Activated CD4-positive, alpha-beta memory T cell treated with anti-CD3 and anti-CD28 coated beads for 36 hours (primary cell): ENCODE measurements at places on chromosomes 7 and 10. TPM values are rescaled to one million over a fixed set of nuclear protein-coding genes. Genes with fewer than 3 reads are reported as not detected.
A peak's percentile ranks its signal among the peaks of the same experiment; 100 is the strongest.

Gene PLXDC2
- total RNA-seq, result not detected

Gene MRLN
- total RNA-seq, result not detected

Gene CALHM1
- total RNA-seq, result not detected

Gene MBLAC1
- 3.4 TPM for total RNA-seq

Gene SLC26A3
- total RNA-seq, result not detected

Gene CYP3A4
- total RNA-seq, result not detected

GRCh38 chr7:24659505-24659904 lies 86.3 kb downstream of the PALS2 start:
- H3K4me3 ChIP-seq, result no peak overlapping the region
- peaks cover 5% of the 10 kb centered on the region for H3K36me3 ChIP-seq
- no peak overlapping the region for H3K27ac ChIP-seq
- H3K4me1 ChIP-seq, result no peaks in the 10 kb centered on the region

DNA sequence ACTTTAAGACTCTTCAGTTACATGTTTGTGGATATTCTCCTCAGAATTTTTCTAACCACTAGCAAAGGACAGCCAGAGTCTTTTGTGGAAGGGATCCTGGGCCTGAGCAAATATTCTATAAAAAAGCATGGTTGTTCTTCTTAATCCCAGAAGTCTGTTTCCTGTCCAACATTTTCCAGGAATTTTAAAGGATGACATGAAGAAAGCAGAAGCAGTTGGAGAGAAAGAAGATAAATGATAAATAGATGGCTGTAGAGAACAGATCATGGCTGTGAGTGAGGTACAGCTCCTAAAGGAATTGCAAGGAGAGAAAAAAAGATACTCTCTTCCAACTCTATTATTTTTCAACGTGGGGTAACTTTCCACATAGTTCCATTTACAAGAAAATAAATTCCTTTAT lies 91.8 kb upstream of the STEAP4 start:
- no peaks in the 10 kb centered on the region for H3K36me3 ChIP-seq
- H3K4me1 ChIP-seq, result peaks cover 10% of the 10 kb centered on the region
- no peak overlapping the region for H3K4me3 ChIP-seq
- no peaks in the 10 kb centered on the region for H3K27me3 ChIP-seq

- no peak overlapping the region for H3K4me3 ChIP-seq
- no peaks in the 10 kb centered on the region for H3K36me3 ChIP-seq
- peaks cover 4% of the 10 kb centered on the region for H3K27me3 ChIP-seq
- no peak overlapping the region for H3K27ac ChIP-seq
These were observed 320.8 kb upstream of the ZNF32 start for GRCh38 chr10:43969506-43969905.

GRCh38 chr7:87944547-87944946 lies 10.5 kb downstream of the ADAM22 start:
- no peak overlapping the region for H3K4me3 ChIP-seq
- DNase-seq, result no peak
- no peaks in the 10 kb centered on the region for H3K4me1 ChIP-seq
- no peaks in the 10 kb centered on the region for H3K27me3 ChIP-seq
- H3K36me3 ChIP-seq, result no peaks in the 10 kb centered on the region
- H3K27ac ChIP-seq, result no peak overlapping the region

DNA sequence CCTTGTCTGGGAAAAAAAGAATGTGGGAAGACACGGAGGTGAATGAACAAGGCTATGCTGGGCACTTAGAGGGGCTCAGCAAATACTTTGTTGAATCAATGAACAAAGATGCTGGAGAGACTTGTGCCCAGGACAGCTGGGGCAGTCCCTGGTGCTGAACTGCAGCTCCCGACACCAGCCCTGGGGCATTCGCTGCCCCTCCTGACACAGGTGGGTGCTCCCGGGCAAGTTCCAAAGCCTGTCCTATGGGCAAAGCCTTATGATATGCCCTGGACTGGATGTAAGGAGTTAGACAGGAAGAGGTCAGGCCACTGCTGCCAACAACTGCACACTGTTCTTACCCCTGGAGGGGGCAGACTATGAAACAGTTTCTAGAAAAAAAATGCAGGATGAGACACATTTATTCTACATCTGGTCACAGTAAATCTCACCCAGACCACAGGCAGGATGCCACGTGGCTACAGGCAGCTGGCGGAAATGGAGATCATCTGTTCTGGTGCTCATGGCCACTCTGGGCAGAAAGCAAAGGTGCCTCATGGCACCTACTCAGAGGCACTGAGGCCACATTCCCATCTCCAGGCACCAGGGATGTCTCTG lies 21.9 kb upstream of the FRAT2 start:
- H3K4me3 ChIP-seq, result no peak overlapping the region
- no peak overlapping the region for H3K27ac ChIP-seq
- no peaks in the 10 kb centered on the region for H3K27me3 ChIP-seq
- H3K36me3 ChIP-seq, result peaks cover 24% of the 10 kb centered on the region
- no peaks in the 10 kb centered on the region for H3K4me1 ChIP-seq
- DNase-seq, result no peak

DNA sequence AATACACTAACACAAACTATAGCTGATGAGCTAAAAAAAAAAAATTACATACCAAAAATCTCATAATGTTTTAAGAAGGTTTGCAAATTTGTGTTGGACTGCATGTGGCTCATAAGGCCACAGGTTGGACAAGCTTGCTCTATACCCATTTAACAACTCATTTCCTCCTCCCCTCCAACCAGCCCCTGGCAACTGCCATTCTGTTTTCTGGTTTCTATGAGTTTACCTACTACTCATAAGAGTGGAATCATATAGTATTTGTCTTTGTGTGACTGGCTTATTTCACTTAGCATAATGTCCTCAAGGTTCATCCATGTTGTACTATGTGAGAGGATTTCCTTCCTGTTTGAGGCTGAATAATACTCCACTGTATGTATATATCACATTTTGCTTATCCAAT lies 100.4 kb upstream of the ARHGAP21 start:
- no peak overlapping the region for H3K27ac ChIP-seq
- DNase-seq, result peak; percentile 50
- no peaks in the 10 kb centered on the region for H3K27me3 ChIP-seq
- no peak overlapping the region for H3K4me3 ChIP-seq
- peaks cover 36% of the 10 kb centered on the region for H3K4me1 ChIP-seq

DNA sequence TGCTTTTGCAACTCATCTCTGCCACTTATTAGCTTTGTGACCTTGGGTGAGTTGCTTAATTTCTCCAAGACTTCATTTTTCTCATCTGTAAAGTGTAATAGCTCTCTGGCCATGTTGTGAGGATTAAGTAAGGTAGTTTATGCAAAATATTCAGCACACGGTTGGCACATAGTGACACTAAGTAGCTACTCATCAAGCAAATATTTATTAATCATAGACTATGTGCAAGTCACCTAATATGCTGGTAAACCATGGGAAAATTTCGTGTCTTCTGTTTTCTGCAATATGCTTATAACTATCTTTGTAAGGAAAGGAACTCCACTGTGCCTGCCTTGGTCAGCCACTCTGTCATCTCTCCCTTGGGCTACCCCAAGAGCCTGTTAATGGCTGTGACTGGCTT lies 50.3 kb upstream of the EGR2 start:
- no peak overlapping the region for H3K4me3 ChIP-seq
- no peak overlapping the region for H3K27ac ChIP-seq
- DNase-seq, result no peak
- peaks cover 30% of the 10 kb centered on the region for H3K4me1 ChIP-seq
- peaks cover under 1% of the 10 kb centered on the region for H3K36me3 ChIP-seq

DNA sequence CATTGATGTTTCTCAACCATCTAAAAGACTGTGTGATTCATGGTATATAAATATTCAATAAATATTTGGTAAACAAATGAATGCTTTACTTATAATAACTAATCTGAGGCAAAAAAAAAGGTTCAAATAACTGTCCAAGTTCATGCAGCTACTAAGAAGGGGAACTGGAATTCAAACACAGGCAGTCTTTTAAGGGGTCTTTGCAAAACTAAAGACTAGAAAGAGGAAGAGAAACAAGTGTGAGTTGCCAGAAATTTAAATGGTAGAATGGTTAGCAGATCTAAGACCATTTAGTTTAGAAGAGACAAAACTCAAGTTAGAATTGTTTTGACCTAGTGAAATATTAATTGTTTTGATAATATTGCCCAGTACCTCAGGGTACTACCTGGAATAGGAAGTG lies 642.0 kb upstream of the LRRN3 start:
- no peak for DNase-seq
- peaks cover 1% of the 10 kb centered on the region for H3K27me3 ChIP-seq
- no peaks in the 10 kb centered on the region for H3K36me3 ChIP-seq
- H3K4me3 ChIP-seq, result no peak overlapping the region
- no peak overlapping the region for H3K27ac ChIP-seq
- no peaks in the 10 kb centered on the region for H3K4me1 ChIP-seq

GRCh38 chr10:55063811-55064210 lies 262.8 kb upstream of the PCDH15 start:
- H3K27me3 ChIP-seq, result no peaks in the 10 kb centered on the region
- no peak for DNase-seq
- no peak overlapping the region for H3K27ac ChIP-seq
- H3K4me3 ChIP-seq, result no peak overlapping the region
- H3K36me3 ChIP-seq, result no peaks in the 10 kb centered on the region

DNA sequence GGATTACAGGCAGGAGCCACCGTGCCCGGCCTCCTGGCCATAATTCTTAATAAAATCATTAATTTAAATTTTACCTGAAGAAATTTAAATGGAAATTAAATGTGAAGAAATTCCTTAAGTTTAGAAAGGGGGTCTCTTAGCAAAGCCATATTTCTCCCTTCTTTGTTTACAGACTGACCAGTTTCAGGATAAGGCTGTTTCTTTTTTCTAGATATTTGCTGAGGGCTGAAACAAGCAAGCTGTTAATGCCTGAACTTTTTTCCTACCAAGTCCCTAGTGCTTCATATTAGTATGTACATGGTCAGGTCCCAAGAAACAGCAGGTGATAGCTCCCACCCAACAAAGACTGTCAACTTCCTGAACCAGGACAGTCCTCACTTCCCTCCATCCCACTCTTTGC lies 18.1 kb upstream of the PDIA4 start:
- H3K36me3 ChIP-seq, result no peaks in the 10 kb centered on the region
- no peak overlapping the region for H3K4me3 ChIP-seq
- no peak for DNase-seq
- no peaks in the 10 kb centered on the region for H3K4me1 ChIP-seq

- DNase-seq, result no peak
- peaks cover 44% of the 10 kb centered on the region for H3K27me3 ChIP-seq
- no peaks in the 10 kb centered on the region for H3K36me3 ChIP-seq
- H3K4me1 ChIP-seq, result no peaks in the 10 kb centered on the region
- H3K27ac ChIP-seq, result no peak overlapping the region
These were observed 11.2 kb upstream of the SEM1 start for GRCh38 chr7:96720843-96721242.

GRCh38 chr10:51918884-51919325 lies 219.5 kb upstream of the CSTF2T start:
- no peaks in the 10 kb centered on the region for H3K36me3 ChIP-seq
- no peaks in the 10 kb centered on the region for H3K27me3 ChIP-seq
- no peaks in the 10 kb centered on the region for H3K4me1 ChIP-seq
- no peak overlapping the region for H3K27ac ChIP-seq
- H3K4me3 ChIP-seq, result no peak overlapping the region
